ENCODE measurements at places on chromosomes 1 and 21. TPM values are rescaled to one million over a fixed set of nuclear protein-coding genes. Genes with fewer than 3 reads are reported as not detected.

Gene TMEM39B
- total RNA-seq: 7.4 TPM

Gene SRGAP2B
- 41.1 TPM for total RNA-seq

Gene ATP5PB
- total RNA-seq: 209 TPM

Gene AGT
- total RNA-seq: 2.7 TPM

Gene LAD1
- not detected for total RNA-seq

Gene PCAT6
- 0.85 TPM for total RNA-seq

Gene RIMKLA
- total RNA-seq: 0.20 TPM

Gene HHAT
- 11.4 TPM for total RNA-seq

Gene NTMT2
- not detected for total RNA-seq

Gene S100B
- total RNA-seq: 0.40 TPM

Gene C1orf74
- 2.4 TPM for total RNA-seq

Gene CASQ1
- total RNA-seq: 0.20 TPM

Gene AMY1A
- not detected for total RNA-seq
